ENCODE measurements at places on chromosomes 2 and 18. TPM values are rescaled to one million over a fixed set of nuclear protein-coding genes. Genes with fewer than 3 reads are reported as not detected.

DNA sequence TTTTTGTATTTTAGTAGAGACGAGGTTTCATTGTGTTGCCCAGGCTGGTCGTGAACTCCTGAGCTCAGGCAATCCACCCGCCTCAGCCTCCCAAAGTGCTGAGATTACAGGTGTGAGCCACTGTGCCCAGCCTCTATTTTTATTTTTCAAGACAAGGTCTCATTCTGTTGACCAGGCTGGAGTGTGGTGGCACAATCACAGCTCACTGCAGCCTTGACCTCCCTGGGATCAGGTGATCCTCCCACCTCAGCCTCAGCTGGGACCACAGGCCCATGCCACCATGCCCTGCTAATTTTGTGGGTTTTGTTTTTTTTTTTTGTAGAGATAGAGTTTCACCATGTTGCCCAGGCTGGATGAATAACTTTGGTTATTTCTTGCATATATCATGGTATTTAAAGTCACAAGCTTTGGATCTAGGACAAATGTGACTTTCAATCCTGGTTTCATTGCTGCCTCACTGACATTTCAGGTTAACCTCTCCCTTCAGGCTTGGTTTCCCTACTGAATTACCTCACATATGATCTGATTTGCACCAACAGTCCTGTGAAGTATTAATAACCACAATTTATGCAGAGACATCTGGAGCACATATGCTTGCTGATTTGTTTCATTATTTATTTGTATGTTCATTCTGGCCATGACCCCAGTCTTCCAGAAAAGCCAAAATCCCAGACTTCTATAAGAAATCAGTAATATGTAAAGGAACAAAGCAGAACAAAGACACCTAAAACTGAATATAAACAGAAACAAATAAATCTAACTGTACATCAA lies 17.5 kb upstream of the RAB31 start:
- H3K27me3 ChIP-seq: no peaks in the 10 kb centered on the region
- H3K4me1 ChIP-seq: no peaks in the 10 kb centered on the region
- no peak overlapping the region for H3K27ac ChIP-seq
- H3K36me3 ChIP-seq: no peaks in the 10 kb centered on the region

- H3K27me3 ChIP-seq: no peaks in the 10 kb centered on the region
- no peaks in the 10 kb centered on the region for H3K36me3 ChIP-seq
Measured at GRCh38 chr2:206915121-206915520, 24.2 kb upstream of the CPO start.

The PLGLB2 gene
- 2.4 TPM for polyA plus RNA-seq

The CRYGC gene
- not detected for polyA plus RNA-seq

DNA sequence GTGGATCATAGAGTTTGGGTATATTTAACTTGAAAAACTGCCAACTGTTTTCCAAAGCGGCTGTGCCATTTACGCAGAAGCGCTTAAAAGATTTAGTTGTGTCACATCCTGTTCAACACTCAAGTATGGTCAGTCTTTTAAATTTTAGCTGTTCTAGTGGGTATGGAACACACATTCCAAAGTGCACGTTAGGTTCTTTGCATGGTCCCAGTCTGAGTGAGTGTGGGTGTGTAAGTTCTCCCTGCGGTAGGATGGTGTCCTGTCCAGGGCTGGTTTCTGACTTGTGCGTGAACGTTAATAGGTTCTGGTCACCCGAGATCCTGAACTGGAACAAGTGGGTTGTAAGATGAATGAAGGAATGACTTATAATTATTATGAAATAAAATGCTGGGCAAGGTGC lies 28.4 kb upstream of the IL36G start:
- no peak overlapping the region for H3K4me3 ChIP-seq
- H3K27me3 ChIP-seq: peaks cover 2% of the 10 kb centered on the region
- DNase-seq: no peak
- H3K36me3 ChIP-seq: no peaks in the 10 kb centered on the region
- no peak overlapping the region for H3K27ac ChIP-seq

All from large intestine (tissue), 12 donors.